Nephron progenitor cell (in vitro differentiated cells): ENCODE measurements at places on chromosomes 3 and 15.

DNA sequence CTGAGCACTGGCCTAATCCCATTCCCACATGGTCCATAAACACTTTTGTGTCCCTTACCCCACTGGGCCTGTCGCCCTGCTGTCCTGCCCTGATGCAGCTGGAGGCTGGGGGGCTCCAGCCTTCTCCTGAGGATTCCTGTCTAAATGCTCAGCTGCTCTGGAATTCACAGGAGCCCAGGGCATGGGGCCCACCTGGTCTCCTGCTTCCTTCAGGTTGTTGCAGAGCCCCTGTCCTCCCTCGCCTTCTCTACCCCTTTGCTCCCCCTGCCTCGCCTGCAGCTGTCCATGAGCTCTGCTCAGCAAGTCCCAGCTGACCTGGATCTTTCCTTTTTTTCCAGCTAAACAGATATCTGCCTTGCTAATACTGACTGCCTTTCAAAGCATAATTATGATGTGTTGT lies 286.9 kb downstream of the XXYLT1 start:
- no peak for DNase-seq

- no peak for DNase-seq
Observed at GRCh38 chr15:31303726-31304648, 22.6 kb upstream of the KLF13 start.

- DNase-seq = no peak
Observed at GRCh38 chr3:89405593-89405992, 298.2 kb downstream of the EPHA3 start.

GRCh38 chr15:66725464-66725785 lies 23.4 kb downstream of the SMAD6 start:
- DNase-seq = no peak
